ENCODE measurements at places on chromosomes 1 and 21.

- no peak for DNase-seq
These were observed 404.0 kb upstream of the NFIA start for GRCh38 chr1:60678391-60678790.

GRCh38 chr1:10308001-10308400 lies 90.9 kb upstream of the PGD start:
- no peak for DNase-seq

DNA sequence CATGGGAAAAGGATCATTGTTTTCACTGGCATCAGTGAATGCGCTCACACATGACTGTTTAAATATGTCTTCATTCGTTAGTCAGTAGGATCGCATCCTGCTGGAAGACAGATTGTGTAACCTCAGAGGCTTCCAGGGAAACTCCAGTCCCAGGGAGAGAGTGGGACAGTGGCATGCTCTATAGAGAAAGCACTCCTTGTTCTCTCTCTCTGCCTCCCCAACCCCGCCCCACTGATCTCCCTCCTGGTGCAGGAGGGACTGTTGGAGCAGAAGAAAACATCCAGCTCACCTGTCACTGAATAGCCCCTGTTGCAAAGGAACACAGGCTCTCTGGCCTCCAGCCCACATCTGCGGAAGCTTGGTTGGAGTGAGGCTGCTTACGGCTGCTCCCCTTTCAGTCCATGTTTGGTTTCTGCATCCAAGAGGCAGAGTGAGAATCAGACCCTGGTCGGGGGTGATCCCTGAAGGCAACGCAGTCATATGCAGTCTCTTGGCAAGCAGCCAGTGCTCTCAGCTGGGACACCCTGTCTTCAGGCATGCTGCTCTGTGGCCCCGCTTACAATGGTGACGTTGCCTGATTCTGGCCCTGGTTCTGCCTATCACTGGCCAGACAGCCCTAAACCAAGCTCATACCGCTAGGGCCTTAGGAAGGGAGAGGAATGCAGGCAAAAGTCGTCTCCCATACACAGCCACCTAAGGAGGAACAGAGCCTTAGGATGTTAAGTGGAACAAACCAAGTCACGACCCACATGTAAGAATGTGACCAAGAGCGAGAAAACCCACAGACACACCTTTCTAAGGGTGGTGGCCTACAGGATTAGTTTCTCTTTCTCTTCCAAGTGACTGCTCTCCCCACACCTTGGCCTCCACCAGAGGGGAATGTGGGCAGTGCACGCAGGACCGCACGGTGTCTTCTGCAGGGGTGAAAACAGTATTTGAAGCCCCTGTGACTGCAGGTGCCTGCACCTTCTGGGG lies 39.7 kb downstream of the BACE2 start:
- DNase-seq = no peak

DNA sequence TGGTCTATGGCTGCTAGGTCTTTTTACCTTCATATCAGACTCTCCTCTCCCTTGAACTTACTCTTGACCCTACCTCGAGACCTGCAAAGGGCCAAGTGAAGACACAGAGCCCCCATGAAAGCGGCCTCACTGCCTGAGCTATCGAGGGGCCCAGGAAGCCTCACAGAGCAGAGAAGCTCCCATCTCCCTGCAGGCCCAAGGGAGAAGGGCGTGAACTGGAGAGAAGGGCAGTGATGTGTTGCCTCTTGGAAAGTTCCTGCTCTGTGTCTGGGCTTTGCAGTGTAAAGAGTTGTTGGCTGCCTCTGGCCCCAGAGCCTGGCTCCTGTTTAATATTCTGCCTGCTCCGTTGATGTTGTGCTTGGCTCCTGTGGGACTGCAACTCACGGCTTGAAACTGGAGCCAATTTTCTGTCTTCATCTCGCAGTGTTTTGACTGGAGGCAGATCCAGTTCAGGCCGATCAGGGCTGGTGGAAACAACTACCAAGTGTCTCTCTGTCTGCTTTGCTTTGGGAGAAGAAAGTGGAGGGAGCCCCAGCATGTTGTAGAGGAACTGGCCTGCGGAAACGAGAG lies 4.3 kb downstream of the SERTAD4 start:
- no peak for DNase-seq

GRCh38 chr1:20370698-20371097 lies 80.0 kb downstream of the VWA5B1 start:
- DNase-seq = no peak

DNA sequence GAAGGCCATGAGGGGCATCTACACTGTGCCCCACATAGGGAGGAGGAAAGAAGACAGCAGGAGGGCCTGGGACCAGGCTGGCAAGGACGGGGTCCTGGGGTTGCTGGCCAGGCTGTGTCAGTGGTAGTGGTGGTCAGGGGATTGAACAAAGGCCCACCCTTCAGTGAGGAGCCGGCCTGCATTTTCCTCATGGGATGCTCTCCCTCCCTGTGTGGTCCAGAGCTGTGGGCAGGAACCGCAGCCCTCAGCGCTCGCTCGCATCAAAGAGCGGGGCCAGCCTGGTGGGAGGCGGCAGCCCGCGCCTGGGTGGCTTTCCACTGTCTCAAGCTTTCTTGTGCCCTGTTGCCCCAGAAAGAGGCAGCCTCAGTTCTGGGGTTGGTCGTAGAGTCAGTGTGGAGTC lies 24.8 kb downstream of the LHX4 start:
- no peak for DNase-seq

DNA sequence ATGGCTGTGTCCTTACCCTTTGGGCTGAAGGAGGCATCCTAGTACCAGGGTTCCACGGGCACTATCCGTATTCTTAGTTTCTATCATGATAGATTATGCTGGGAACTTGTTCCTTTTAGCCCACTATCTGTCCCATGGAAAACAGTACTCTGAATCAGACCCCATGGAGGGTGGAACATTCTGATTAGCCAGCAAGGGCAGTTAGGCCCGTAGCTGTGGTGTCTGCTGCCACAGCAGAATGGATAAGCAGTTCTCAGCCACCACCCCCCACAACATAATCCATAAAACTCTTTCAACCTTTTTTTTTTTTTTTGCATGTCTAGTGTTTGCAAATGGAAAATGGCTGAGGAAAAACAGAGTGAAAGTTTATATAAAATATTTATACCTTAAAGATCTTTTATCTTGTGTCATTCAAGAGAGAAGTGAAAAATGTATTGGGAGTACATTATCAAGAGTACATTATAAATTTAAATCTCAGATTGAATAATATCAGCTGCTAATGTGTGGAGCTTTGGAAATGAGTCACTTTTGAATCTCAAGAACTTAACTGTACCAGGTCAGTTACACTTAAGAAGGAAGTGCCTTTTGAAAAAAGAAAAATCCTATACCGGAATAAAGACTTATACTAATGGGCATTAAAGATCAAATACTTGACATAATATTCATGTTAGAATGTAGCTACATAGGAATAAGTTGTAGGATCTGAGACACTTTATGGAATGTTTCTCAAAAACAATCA lies 80.3 kb downstream of the NFIA start:
- no peak for DNase-seq

GRCh38 chr1:84267476-84267875 lies 34.0 kb upstream of the SAMD13 start:
- DNase-seq = no peak

- no peak for DNase-seq
These were observed 13.5 kb upstream of the MYOM3 start for GRCh38 chr1:24125456-24125855.

DNA sequence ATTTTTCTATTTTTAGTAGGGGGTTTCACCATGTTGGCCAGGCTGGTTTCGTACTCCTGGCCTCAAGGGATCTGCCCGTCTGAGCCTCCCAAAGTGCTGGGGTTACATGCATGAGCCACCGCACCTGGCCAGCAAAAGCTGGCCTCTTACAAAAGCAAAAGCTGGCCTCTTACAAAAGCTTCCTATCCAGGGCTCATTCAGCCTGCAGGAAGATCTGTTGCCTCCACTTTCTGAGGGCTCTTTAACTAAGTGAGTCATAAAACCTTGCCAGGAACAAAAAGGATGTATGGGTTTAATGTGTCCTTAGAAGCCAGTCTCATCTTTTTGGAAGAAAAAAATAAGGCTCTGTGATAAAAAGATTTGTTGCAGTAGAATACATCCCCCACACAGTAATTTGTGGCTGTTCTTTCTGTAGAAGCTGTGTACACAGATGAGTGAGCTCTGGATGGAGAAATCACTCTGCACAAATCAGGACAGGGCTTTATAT lies 15.0 kb downstream of the HTR1D start:
- no peak for DNase-seq

- no peak for DNase-seq
These were observed 102.8 kb downstream of the RIPK4 start for GRCh38 chr21:41663805-41664788.

DNA sequence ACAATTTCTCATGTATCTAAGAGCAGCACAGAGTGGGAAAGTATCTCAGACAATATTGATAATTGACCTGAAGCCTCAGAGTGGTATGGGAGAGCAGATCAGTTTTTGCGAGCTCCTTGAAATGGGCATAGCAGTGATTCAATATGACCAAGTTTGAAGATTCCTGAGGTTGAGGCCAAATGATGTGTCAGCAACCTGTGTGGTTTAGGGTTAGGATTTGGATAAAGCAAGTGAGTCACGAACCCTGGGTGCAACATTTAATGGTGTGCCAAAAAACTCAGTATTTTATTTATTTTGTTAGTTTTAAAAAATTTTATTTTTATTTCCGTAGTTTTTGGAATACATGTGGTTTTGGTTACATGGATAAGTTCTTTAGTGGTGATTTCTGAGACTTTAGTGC lies 92.5 kb upstream of the C21orf91 start:
- no peak for DNase-seq

- DNase-seq = no peak
These were observed 75.3 kb downstream of the CD247 start for GRCh38 chr1:167442854-167443565.

DNA sequence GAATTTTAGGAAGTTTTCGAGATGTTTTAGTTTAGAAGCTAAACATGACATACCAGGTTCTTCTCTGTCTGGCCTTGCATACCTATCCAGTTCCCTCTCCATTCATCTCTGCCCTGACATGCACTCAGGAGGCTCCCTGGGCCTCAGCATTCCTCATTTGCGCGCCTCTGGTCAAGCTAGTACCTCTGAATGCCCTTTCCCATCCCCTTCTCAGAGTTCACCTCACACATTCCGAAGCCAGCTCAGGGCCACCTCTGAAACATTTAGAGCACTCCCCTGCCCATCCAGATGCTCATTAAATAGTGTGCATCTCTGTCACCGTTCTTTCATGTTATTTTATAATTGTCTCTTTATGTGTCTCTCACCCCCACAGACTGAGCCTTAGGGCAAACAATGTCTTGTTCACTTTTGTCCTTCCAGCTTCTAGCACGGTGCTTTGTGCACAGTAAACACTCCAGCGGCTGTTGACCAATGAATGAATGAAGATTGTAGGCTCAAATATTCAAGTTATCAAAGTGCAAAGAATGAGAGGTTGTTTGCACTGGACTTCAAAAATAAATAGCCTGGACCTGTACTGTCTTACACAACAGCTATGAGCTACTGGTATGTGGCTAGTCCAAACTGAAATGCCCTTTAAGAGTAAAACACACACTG lies 1.2 kb upstream of the DHCR24 start:
- no peak for DNase-seq

- DNase-seq = no peak
These were observed 7.1 kb downstream of the ZNF124 start for GRCh38 chr1:247164694-247165093.

DNA sequence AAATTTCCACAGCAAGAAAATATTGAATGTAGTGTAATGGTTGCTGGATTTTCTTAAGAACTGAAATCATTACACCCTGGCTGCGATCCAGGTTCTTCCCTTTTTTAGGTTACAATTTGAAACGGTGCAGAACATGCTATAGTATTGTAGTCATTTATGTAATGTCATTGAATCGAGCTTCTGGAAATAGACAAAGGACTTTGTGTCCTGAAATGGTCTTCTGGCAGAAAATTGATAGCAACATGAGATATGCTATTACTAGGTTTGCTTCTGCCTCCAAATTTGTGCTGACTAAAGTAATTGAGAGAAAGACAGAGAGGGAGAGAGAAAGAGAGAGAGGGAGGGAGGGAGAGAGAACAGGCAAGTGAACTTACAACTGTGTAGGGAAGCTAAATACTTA lies 146.2 kb upstream of the NFIA start:
- DNase-seq = no peak

DNA sequence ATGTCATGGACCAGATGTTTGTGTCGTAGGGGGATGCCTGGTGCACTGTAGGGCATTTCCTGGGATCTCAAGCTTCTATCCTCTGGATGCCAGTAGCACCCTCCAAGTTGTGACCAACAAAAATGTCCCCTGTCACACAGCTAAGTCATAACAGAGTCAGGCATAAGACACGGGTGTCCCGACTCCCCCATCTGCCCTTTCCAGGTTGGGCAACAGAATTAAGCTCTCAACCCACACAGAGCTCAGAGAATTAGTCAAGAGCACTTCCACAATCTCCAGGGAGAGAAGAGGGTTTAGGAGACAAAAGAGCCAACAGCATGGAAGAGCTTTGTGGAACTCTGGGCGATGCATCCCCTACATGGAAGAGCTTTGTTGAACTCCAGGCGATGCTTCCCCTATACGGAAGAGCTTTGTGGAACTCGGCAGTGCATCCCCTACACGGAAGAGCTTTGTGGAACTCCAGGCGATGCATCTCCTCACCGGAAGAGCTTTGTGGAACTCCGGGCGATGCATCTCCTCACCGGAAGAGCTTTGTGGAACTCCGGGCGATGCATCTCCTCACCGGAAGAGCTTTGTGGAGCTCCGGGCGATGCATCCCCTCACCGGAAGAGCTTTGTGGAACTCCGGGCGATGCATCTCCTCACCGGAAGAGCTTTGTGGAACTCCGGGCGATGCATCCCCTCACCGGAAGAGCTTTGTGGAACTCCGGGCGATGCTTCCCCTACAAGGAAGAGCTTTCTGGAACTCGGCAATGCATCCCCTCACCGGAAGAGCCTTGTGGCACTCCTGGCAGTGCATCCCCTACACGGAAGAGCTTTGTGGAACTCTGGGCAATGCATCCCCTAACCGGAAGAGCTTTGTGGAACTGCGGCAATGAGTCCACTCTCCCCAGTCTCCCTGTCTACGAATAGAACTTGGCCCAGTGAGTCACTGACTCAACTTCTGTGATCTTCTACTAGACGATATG lies 422.7 kb downstream of the KIF26B start:
- no peak for DNase-seq

GRCh38 chr1:181554465-181554864 lies 71.1 kb downstream of the CACNA1E start:
- no peak for DNase-seq

- no peak for DNase-seq
These were observed 54.9 kb downstream of the NVL start for GRCh38 chr1:224274970-224275626.

- DNase-seq = no peak
These were observed 278.3 kb downstream of the KCTD3 start for GRCh38 chr1:215845234-215845891.
